ENCODE measurements at places on chromosomes 12 and 14.

GRCh38 chr12:24864796-24865125, 84.1 kb downstream of the BCAT1 start:
- DNase-seq = no peak

GRCh38 chr14:43706900-43707299, 800.2 kb downstream of the FSCB start:
- DNase-seq = no peak

DNA sequence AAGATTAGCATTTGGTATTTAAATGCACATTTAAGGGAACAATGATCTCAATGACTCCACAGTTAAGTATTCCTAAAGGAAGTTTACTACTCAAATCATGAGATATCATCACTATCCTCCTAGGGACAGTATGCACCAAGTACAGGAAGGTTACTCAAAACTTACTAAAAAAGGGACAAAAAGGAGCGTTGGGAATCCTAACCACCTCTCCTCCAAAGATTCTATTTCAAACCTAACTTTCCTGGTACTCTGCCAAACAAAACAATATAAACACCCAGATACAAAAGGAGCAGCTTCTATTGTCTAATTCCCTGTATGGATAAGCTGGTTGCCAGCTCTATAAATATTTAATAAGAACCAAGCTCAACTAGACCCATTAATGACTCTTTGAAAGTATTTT, 377.7 kb downstream of the NUAK1 start:
- DNase-seq = no peak

GRCh38 chr14:98334186-98334585, 937.8 kb downstream of the BCL11B start:
- DNase-seq = no peak

GRCh38 chr14:67477926-67478799, 10.4 kb downstream of the TMEM229B start:
- DNase-seq = no peak

GRCh38 chr12:57936513-57936883, 4.9 kb upstream of the ATP23 start:
- DNase-seq = no peak

DNA sequence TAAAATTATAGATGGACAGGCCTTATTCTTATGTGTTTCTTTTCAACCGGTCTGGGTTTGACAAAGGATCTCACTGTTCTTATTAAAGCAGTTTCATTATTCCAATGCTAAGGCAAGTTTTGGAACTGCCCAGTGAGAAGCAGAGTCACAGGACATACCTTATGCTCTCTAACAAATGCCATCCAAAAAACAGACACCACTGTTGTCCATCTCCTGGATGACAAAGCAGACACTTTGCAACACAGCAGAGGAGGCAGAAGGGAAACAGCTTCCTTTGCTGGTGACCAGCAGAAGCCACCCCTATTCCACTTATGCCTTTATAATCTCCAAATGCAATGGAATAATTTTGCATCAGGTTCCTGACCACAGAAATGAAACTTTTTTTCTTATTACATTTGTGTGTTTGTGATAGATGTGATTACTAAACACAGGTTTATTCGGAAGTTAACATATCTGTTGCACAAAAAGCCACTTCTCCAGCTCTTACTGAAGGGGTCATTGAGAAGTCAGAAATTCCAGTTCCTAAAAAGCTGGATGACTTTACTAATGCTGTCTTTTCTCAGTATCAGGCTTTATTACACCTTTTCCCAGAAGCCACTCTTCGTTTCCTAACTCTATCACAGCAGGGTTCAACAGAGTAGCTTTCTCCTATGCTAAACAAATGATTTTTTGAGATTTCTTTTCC, 115.6 kb downstream of the BTG1 start:
- no peak for DNase-seq

GRCh38 chr12:49868952-49869815, 26.3 kb upstream of the BCDIN3D start:
- DNase-seq = no peak

- no peak for DNase-seq
Observed at GRCh38 chr12:52686063-52686462, 5.9 kb upstream of the KRT1 start.

- no peak for DNase-seq
Observed at GRCh38 chr12:57151741-57152630, 4.6 kb upstream of the LRP1-AS start.

DNA sequence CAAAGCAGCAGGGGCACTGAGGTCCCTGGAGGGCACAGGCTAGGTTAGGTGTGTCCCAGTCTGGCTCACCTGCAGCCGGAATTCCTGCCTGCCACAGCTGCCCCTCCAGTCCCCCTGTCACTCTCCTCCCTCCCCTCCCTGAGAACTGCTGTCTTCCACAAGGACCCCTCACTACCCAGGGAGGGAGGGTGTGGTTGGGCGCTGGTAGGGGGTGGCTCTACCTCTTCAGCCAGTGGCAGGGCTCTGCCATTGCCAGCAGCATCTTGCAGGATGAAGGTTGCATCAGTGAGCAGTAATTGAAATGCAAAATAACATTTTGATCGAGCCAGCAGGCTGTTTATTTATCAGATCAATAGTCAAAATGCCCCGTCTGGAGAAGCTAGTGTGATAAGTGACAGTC, 45.7 kb downstream of the ESRRB start:
- DNase-seq = no peak

- DNase-seq = no peak
Observed at GRCh38 chr12:70744178-70744577, 106.9 kb upstream of the PTPRB start.

GRCh38 chr12:47033789-47034555, 45.4 kb upstream of the PCED1B start:
- no peak for DNase-seq

DNA sequence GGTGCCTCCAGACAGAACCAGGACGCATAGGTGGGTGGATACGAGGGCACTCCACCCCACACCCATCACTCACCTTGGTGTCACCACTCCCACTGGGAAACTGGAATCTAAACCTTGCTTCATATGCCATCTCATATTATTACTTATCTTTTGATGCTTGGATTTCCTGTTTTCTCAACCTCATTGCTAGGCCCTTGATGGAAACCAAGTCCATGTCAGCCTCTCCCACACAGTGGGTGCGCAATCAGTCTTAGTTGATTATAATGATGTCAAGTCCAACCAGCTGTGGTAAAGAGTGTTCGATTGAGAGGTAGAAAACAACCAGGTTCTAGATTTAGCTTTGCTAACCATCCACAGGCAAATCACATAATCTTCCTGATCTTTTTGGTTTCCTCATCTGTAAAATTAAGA, 584 bp upstream of the DDHD1 start:
- DNase-seq = no peak

GRCh38 chr14:25381498-25381897, 331.6 kb upstream of the STXBP6 start:
- no peak for DNase-seq

GRCh38 chr12:132593521-132593920, 16.9 kb downstream of the LRCOL1 start:
- DNase-seq = no peak

DNA sequence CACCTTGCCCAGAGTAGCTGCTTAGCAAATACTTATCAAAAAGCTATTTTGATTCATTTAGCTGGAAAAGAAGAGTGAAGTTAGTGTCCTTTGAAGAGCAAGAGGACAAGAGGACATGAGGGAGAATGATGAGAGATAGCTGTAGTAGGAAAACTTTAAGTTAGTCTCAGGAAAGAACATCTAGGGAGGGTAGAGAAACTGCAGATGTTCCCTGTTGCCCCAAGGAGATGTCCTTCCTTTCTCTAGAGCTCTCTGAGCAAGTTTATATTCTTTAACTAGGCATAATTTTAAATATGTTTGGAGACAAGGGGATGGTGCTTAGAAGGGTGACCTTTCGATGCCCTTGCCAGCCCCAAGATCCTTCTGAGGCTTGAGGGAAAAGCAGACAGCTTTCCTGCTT, 529.1 kb upstream of the TBX3 start:
- DNase-seq = no peak

DNA sequence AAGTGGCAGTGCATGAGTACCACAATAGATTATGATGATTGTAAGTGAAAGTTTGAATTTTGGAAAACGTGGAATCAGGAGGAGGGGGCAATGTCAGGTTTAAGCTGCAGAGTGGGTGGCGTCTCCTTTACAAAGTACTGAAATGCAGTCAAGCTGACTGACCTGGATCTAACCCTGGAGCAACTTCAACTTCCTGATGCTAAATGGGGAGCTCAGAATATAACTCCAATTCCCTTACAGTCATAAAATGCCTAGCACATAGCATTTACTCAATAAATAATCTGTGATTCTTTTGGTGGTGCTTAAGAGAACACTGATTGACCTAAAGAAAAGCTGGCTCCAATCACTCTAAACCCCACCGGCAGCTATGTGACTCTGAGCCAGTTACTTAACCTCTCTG, 38.5 kb downstream of the CCDC60 start:
- DNase-seq = no peak

DNA sequence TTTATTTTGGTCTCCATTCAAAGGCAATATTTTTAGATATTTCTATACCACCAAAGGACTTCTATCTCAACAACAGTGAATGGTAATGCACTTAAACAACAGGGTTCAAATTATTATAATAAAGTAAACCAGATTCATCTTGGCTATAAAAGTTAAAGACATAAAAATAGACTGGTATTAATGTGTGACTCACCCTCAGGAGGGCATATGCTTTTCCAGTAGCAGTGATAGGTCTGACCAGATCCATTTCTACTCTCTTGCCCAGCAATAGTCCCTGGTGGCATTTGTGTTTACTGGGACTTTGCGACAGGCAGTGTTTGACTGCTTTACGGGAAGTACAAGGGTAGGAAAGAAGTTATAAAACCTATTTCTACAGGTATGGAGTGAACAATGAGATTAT, 353.2 kb upstream of the ATP2B1 start:
- no peak for DNase-seq

DNA sequence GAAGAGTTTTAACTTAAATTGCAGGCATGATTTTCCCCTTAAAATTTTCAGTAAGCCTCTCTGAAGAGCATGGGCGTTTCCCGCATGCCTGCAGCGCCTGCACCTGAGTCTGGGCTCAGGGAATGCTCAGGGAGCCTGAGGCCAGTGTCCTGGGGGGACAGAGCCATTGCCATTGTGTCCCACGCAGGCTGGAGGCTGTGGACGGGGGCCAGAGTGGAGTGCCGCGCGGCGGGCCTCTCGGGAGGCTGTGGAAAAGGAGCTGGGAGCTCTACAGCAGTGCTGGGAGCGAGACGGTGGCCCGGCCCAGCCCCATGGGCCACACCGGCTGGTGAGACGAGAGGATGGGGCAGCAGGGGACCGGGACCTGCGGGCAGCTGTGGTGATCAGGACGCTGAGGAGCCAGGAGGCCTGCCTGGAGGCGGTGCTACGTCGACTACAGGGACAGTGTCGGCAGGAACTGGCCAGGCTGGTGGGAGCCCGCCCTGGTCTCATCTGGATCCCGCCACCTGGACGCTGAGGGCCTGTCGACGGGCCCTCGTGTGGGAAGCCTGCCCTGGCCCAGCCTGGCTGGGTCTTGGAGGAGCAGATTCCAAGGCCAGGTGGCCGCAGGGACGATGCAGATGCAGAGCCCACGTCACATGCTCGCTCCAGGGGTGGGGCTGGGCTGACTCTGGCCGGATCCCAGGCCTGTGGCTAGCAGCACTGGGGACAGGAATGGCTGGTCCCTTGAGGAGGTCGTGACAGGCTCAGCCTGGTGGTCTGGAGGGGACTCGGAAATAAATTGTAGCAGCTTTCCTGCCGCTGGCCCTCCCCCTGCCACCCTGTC, 7.6 kb downstream of the TEDC1 start:
- no peak for DNase-seq

DNA sequence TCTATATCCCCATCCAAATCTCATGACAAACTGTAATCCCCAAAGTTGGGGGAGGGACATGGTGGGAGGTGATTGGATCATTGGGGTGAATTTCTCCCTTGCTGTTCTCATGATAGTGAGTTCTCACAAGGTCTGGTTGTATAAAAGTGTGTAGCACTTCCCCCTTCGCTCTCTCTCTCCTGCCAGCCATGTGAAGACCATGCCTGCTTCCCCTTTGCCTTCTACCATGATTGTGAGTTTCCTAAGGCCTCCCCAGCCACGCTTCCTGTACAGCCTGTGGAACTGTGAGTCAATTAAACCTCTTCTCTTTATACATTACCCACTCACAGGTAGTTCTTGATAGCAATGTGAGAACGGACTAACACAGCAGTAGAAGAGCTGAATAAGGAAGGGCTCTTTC, 62.6 kb upstream of the VASH1 start:
- DNase-seq = no peak

- no peak for DNase-seq
Observed at GRCh38 chr14:76396714-76397187, 20.8 kb downstream of the ESRRB start.

DNA sequence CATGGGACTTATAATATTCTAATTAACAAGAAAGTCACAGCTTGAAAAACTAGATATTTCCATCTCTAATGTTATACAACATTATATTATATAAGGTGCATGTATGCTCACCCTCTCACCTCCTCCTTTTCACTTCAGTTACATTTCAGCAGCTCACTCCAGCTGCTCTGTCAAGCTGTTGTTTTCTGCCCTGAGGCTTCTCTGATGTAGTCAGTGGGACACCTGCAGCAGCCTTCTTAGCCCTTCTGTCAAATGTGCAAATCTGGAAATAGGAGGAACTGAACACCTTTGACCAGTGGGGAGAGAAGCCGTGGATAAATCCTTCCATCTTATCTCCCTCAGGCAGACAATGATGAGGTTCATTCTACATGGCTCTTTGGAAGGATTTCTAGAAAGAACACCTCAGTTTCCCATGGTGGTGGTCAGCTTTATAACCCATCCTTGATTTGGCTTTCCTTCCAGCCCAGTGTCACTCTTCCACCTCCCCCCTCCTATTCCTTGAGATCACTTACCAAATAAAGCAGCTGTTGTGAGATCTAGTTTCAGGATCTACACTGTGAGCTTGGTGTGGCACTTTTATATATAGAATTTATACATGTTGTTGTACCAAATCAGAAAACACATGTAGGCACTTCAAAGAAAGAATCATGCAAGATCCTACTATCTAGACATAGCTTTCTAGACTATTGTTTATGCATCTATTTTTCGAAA, 79.6 kb upstream of the STK38L start:
- no peak for DNase-seq

- DNase-seq = no peak
Observed at GRCh38 chr14:68978172-68978911, 760 bp downstream of the ACTN1 start.

DNA sequence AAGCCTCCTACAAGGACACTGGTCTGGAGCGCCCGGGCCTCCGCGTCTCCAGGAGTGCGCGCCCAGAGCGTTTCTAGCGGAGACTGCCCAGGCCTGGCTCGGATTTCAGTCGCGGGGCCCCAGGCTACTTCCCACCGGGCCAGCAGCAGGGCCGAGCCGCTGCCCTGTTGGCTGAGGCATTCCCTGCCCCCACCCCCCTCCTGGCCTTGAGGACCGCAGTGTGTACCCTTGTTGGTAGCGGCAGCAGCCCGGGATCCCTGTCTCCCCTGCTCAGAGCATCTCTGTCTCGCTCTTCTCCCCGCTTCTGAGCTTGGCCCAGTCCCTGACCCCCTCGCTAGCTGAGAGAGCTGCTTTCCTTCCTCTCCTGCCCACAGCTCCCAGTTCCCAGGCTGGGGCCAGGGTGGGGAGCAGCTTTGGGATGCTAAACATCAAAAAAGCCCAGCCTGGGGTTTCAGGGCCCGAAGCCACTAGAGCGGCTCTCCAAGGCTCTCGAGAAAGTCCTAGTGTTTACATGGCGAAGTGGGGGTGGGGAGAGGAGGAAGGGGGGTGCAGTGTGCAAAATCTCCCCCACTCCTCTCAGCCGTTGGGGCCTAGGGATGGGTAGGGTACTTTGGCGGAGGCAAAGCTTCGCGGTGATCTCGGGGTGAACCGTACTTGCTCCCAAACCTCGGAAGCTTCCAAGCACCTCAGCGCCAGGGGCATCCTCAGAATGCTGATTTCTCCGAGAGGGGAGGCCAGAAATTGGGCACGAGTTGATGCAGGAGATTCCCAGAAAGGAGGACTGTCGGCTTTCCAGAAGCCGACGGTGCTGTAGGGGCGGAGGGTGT, 6.4 kb downstream of the NKX2-1 start:
- DNase-seq = no peak
